ENCODE measurements at places on chromosomes 5 and 9.

- no peak for DNase-seq
Observed at GRCh38 chr9:75672478-75672877, 218.0 kb upstream of the PCSK5 start.

GRCh38 chr5:76413746-76414145 is 10.7 kb downstream of the IQGAP2 start:
- no peak for DNase-seq

DNA sequence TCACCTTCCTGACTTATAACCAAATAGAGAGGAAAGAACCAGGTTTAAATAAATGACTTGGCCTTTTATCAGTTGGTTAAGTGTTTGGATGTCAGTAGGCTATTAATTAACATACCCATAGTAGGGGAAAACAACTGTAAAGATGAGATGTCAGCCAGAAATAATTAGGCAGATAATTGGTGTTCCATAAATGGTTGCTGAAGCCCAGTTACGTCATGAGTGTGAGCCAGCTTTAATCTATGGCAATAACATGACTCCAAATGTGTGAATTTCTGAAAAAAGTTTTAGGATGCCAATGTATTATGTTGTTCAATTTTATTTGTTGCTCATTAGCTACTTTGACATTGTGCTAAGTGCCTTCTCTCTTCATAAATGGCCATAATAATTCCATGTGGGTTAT is 180.5 kb downstream of the FBXL7 start:
- DNase-seq: no peak

- DNase-seq: no peak
Observed at GRCh38 chr9:72185561-72185960, 36.3 kb downstream of the GDA start.

GRCh38 chr9:5841771-5842573 is 9.1 kb upstream of the ERMP1 start:
- no peak for DNase-seq

DNA sequence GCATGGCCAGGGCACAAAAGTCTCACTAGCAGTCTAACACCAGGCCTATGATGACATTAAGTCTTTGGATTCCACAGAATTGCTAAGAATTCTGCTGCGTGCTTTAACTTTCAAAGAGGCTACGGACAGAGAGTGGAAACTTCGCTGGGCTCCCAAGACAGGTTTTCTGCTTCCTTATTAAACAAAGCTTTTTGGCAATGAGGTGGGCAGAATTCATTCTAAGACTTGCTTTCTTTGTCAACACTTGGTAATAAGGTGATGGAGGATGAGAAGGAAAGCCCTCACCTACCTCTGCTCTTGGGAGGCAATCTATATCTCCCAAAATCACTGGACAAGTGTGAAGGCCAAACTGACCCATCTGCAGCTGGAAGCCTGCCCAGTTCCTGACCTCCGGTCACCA is 231.9 kb downstream of the ATPSCKMT start:
- DNase-seq: no peak

GRCh38 chr9:137453643-137454081 is 5.5 kb downstream of the NSMF start:
- DNase-seq: peak; percentile 76

DNA sequence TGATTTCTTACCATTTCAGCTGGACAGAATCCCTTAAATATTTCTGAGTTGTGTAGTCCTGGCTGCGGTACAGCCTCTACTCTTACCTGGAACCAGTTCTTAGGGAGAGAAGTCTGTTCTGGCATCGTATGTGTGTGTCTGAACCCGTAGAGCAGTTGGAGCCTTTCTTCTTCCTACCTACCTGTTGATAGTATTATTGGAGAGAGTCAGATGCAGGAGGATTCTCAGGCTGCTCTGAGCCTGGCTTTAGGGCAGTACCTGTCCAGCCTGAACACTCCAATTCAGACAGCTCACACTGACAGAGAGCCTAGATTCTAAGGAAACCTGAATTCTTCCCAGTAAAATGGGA is 190.1 kb downstream of the CD180 start:
- no peak for DNase-seq

DNA sequence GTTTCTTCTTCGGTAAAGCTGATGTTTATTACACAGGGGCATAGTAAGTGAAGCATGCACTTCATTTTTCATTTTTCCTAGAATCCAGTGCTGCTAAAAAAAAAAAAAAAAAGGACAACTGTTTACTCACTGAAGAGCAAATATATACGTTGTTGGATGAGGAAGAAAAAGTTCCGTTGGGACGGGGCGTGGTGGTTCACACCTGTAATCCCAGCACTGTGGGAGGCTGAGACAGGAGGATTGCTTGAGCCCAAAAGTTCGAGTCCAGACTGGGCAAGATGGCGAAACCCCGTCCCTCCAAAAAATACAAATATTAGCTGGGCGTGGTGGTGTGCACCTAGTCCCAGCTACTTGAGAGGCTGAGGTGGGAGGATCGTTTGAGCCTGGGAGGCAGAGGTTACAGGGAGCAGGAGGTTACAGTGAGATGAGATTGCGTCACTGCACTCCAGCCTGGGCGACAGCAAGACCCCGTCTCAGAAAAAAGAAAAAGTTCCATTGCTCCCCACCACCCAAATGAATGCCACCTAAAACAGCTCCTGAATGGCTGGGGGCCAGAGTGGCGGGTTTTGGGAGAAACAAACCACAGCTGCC is 60.1 kb upstream of the GNE start:
- DNase-seq: no peak

- DNase-seq: no peak
Observed at GRCh38 chr9:23669776-23670175, 156.3 kb downstream of the ELAVL2 start.

GRCh38 chr9:4095484-4095883 is 204.4 kb downstream of the GLIS3 start:
- no peak for DNase-seq

GRCh38 chr5:157285310-157286035 is 19.6 kb downstream of the CYFIP2 start:
- no peak for DNase-seq

- no peak for DNase-seq
Observed at GRCh38 chr9:115039516-115040120, 78.3 kb downstream of the TNC start.

- no peak for DNase-seq
Observed at GRCh38 chr9:20783057-20784038, 99.3 kb downstream of the FOCAD start.

GRCh38 chr9:111877420-111877819 is 19.2 kb upstream of the UGCG start:
- DNase-seq: no peak

GRCh38 chr9:129576546-129577543 is 44.1 kb downstream of the C9orf50 start:
- no peak for DNase-seq

DNA sequence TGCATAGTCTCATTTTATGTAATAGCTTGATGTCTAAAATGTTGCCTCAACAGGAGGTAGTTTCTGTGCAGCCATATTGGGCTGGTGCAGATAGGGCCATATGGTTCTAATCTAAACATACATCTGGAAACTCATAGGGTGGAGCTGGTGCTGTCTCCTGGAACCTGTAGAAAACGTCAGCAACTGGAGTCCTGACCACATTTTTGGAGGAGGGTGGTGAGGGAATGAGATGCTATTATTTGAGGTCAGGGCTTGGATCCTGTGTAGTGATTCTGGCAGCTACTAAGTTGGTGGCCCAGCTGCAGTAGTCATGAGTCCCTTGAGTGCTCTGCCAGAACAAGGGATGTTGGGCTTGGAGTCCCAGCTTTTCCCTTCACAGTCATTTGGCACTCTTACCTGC is 14.1 kb downstream of the MAN2A1 start:
- no peak for DNase-seq

- no peak for DNase-seq
Observed at GRCh38 chr9:130781569-130781968, 53.5 kb upstream of the ABL1 start.

GRCh38 chr9:37922363-37923117 is 18.6 kb upstream of the SLC25A51 start:
- DNase-seq: no peak

DNA sequence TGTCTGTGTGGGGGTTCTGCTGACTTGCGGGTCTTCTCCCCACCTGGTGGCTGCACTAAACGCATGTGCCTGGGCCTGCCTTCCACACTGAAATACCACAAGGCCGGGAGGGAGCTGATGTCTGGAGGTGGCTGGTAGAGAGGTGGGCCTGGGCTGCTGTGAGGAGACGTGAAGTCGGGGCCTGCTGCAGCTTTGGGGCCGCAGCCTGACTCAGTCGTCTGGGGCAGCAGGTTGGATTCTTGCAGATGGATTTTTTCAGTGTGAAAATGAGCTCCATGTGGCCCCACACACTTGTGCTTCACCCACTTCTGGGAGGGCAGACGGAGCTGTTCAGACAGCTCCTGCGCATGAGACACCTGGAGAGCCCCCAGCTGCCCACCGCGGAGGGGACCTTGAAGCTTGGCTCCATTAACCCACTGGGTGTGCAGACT is 29.3 kb downstream of the COL5A1 start:
- no peak for DNase-seq

- DNase-seq: no peak
Observed at GRCh38 chr5:14913096-14913495, 41.5 kb upstream of the ANKH start.

DNA sequence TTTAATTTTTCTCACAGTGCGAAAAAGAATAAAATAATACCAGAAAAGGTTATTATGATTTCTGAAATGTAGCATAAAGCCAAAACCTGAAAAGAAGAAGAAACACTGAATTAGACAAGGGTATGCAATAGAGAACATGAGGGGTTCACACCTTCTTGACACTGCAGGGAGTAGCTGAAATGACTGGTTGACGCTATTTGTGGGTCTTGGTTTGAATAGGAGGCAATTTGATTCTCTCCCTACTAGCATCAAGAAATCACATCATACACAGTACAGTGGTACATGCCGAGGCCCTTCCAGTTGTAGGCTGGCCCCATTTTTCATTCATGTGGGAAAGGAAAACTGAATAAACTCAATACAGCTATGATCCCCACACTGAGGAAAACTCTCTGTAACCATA is 68.6 kb downstream of the NR3C1 start:
- no peak for DNase-seq

DNA sequence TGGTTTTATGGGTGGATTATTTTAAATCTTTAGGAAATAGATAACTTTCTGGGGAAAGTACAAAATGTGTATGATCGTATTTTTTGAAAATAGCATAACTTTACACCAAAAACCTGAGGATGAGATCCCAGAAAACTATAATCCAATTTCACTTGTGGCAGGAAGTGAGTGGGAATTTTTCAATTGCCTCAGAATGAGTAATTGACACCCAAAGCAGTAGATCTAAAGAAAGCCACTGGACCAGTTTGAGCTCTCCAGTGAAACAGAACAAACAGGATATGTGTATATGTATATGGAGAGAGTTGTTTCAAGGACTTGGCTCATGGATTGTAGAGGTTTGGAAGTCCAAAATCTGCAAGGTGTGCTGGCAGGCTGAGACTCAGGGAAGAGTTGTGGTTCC is 109.2 kb upstream of the SHB start:
- DNase-seq: no peak

GRCh38 chr5:167802755-167803431 is 488.6 kb upstream of the WWC1 start:
- DNase-seq: no peak

- DNase-seq: no peak
Observed at GRCh38 chr9:95044731-95045508, 272.6 kb downstream of the FANCC start.

DNA sequence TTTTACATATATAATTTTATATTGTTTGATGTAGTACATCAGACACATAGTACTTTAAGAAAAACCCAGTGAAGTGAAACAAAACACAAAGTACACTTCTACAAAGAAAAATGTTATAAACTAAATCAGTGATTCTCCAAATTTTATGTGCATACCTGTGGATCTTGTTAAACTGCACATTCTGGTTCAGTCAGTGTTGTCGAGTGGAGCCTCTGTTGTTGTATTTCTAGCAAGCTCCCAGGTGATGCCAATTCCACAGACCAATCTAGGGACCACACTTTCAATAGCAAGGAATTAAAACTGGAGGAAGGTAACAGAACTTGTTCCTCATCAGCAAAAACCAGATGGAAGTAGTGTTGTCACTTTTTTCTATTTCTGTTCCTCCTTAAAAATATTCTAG is 183.8 kb upstream of the CD180 start:
- no peak for DNase-seq

DNA sequence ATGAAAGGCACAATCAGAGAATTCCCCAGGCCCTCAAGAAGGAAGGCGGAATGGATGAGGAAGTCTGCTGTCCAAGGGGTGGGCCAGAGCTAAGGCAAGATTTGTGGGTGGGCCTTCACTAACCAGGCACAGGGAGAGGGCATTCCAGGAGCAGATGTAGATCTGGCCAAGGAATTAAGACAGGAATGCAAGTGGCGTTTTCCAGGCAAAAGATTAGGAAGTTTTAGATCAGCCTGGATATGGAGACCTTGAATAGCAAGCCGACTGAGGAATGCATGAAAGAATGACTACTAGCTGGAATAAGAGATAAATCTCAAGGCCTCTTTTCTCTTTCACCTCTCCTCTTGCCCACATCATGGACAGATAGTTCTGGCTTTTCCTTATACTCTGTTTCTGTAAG is 68.5 kb downstream of the GHR start:
- DNase-seq: no peak

DNA sequence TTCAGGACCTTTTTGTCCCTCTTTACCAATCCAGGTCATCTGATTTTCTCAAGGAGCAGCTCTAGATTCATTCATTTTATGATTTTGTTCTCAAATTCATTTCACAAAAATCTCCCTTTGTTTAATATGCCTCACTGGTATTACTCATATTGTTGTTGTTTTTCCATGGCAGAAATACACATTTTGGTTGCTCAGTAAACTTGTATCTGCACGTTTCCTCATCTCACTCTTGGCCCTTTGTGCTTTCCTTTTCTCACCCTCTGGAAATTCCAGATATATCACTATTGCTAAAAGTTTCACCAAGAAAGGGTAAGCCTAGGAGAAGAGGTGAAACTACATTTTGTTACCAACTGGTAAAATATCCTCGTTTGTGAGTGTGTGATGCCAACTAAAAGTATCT is 14.8 kb downstream of the ASPN start:
- DNase-seq: no peak

GRCh38 chr9:134585021-134585561 is 56.5 kb upstream of the COL5A1 start:
- DNase-seq: no peak

DNA sequence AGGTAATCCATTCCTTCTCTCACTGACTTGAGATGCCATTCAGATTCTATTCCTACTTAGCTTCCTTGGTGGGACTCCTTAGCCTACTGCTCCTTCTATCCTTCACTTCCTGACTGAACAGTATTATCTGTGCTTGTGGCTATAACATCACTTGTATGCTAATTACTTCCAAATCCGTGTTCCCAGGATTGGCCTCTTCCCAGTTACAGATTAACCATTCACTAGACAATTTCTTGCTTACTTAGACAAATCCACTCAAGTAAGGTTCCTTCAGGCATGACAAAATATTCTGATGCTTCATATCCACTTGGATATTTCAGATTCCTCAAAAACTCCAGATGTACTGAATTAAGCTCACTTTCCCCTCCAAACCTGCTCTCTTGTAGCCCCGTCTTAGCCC is 18.3 kb downstream of the LIFR start:
- DNase-seq: no peak

- no peak for DNase-seq
Observed at GRCh38 chr5:10118150-10118549, 131.5 kb downstream of the ATPSCKMT start.

- DNase-seq: no peak
Observed at GRCh38 chr9:135038331-135038730, 49.1 kb upstream of the OLFM1 start.
